NCI-H2081 treated with DMSO at 0.1 percent for 48 hours (cell line): ENCODE measurements at places on chromosomes 5 and 9.

- DNase-seq, result no peak
Observed at GRCh38 chr9:92608909-92609445, 61.0 kb downstream of the IPPK start.

GRCh38 chr5:115599502-115599901 is 2.8 kb downstream of the TICAM2 start:
- DNase-seq, result no peak

- no peak for DNase-seq
Observed at GRCh38 chr5:81986126-81986525, 14.3 kb downstream of the ATG10 start.

GRCh38 chr9:92634712-92635605 is 35.0 kb downstream of the IPPK start:
- DNase-seq, result no peak

GRCh38 chr9:130422546-130422945 is 22.2 kb upstream of the ASS1 start:
- no peak for DNase-seq

GRCh38 chr9:4894076-4894475 is 91.0 kb upstream of the JAK2 start:
- no peak for DNase-seq

DNA sequence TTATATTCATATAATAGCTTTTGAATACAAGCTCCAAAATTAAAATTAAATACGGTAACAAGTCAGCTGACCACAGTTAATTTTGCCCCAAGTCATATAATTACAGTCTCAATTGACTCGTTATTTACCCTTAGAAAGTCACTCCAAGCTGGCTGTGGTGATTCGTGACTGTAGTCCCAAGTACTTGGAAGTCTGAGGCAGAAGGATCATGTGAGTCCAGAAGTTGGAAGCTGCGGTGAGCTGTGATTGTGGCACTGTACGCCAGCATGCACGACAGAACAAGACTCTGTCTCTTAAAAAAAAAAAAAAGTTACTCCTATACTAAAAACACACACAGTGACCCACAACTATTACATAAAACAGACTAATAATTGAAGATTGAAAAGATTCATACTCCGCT is 31.6 kb upstream of the DTWD2 start:
- DNase-seq, result no peak

- DNase-seq, result no peak
Observed at GRCh38 chr9:123773783-123774182, 156.1 kb downstream of the DENND1A start.

DNA sequence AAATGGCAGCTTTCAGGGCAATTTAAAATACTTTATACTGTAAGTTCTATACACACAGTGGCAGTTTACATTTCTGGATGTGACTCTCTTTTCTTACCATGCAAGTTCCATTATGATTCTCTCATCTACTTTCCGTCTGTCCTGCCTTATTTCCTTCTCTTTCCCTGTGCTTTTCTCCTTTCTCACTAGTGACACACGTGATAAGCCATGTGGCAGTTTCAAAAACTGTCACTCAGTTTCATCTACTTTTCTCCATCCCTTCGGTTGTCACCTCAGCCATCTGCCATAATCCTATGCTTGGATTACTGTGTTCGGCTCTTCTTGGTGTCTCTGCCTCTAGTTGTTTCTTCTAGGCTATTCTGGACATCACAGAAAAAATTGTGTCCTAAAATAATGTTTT is 46.8 kb upstream of the ATG10 start:
- DNase-seq, result no peak

DNA sequence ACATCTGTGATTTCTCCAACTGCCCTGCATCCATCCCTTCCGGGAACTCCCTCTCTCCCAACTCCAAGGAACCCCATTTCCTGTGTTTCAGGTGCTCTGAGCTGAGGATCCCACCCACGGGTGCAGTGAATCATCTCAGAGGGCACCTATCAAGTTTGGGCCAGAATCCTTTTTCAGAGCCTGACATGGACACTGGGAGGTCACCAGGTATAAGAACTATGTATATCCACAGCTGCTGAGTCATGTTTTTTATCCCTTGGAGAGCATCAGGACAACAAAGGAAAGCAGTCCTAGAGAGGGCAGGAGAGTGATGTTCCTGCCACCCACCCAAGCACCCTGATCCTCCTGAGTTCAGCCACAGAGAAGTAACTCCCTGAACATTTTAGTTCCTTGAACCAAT is 3.8 kb downstream of the MED27 start:
- DNase-seq, result no peak

GRCh38 chr5:45774528-45774927 is 78.3 kb upstream of the HCN1 start:
- DNase-seq, result no peak

GRCh38 chr9:122212473-122213004 is 16.2 kb downstream of the LHX6 start:
- DNase-seq, result no peak

- DNase-seq, result no peak
Observed at GRCh38 chr9:12155401-12156134, 537.6 kb upstream of the TYRP1 start.

DNA sequence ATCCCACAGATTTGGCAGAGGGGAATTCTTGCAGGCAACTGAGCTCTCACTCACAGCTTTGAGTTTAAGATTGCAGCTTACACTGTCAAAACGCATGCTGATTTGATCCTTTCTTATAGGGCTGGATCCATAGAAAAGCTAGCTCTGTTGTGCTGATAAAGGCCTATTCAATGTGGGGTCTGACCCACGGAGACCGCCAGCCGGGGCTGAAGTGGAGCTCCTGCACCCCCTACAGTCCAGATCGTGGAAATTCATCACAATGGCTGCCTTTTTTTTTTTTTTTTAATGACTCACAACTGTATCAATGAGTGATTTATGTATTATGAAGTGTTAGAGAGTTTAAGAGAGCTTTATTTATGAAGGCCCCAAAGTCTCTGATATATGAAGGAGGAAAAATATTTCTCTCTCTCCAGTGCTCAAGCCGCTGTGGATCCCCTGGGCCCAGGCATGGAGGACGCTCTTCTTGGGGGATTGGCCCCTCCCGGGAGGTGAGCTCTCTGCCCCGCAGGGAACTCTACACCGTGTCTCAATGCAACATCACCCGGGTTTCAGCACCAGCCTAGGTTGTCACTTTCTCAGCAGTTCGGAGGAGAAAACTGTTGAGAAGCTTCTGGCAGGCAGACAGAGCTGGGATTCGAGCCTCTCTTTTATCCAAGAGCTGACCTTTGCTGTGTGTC is 700.2 kb downstream of the IRX1 start:
- no peak for DNase-seq

DNA sequence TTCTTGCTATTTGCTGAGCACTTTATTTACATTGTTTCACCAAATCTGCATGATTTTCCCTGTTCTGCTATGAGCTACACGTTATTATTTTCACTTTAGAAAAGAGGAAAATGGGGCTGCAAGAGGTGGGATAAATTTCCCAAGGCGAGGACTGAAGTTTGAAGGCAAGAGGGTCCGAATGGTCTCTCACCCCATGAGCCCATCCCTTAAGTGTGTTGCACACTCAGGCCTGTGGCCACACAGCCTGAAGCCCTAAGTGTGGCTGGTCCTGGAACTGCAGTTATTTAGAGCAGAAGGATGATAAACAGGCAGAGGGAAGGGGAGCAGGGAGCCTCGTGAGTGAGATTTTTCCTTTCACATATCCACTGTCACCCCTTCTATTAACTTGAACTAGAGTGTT is 7.8 kb downstream of the PDE8B start:
- no peak for DNase-seq

DNA sequence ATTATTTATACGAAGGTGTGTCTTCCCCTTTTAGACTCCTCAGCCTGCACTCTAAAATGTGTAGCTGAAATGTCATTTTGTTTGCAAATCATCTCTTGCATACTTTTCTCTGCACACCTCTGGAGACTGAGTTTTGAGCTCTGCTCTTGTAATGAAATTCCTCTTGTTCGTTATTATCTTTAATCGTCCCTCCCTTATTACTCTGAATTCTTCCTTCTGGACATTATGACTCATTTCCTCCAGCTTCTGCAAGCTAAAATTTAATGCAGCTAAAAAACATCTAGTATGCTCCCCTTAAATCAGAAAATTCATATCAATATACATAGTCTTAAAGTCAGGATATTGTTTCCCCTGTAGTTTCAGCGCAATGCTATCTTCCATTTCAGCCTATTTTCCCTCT is 13.5 kb downstream of the ISL1 start:
- no peak for DNase-seq

DNA sequence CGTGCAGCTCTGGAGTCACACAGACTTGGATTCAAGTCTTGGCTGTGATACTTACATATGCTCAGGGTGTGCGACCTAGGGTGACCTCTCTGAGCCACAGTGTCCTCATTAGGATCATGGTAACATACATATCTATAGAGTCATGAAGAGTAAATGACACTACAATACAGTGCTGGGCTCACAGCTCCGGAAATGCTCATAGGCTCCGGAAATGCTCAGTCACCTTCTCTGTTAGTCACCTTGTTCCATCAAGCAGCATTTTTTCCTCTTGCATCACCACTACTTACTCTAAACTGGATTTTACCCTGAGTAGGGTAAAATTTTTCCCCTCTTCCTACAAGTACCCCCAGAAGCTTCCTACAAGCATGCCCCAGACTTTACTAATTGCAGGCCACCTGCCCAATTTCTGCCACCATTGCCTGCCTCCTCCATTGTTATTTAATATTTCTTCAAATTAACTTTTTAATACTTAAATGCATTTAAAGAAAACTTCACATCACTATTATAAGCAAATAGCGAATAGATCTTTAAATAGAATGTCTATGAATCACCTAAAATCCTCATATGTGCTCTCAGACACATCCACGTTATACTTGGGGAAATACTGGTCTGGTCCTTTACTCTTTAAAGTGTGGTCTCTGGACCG is 147.6 kb upstream of the SPRY4 start:
- no peak for DNase-seq

GRCh38 chr5:103929338-103930013 is 366.9 kb upstream of the NUDT12 start:
- no peak for DNase-seq

- DNase-seq, result no peak
Observed at GRCh38 chr9:109834855-109835254, 54.9 kb downstream of the PALM2AKAP2 start.

DNA sequence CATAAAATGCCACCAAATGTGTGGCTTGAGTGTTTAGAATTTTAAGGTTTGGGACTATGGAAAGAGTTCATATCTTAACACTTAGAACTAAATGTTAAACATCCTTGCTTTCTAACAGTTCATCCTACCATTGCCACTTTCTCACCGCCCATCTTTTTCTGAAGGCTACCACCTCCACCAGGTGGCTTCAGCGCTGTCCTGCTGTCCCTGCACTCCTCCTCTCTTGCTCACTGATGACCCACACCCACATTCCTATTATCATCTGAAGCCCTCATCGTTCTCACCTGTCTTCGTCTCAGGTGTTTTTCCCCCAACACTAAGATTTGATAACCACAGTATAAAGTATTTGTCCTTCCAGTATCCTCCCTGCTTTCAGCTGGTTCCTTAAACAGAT is 7.4 kb downstream of the MEGF10 start:
- no peak for DNase-seq

GRCh38 chr9:78118742-78119473 is 87.3 kb upstream of the GNAQ start:
- no peak for DNase-seq

GRCh38 chr9:130565792-130566191 is 13.6 kb upstream of the FUBP3 start:
- no peak for DNase-seq

DNA sequence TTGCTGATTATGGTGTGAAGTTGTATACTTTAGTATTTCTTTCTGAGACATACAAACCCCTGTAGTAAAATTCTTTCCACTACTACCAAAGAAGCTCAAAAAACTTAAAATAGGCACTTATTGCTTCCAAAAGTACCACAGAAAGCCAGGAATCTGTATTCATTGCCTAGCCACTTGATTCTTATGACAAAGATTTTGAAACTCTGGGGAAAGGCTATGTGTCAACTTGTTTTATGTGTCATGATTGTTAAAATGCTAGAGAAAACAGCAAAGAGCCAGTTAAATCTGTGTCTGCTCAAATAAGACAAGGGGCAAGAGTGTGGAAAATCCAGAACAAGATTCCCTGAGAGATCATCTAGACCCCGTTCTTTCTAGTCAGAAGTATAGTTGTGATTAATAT is 6.0 kb downstream of the KIF2A start:
- DNase-seq, result no peak

- no peak for DNase-seq
Observed at GRCh38 chr9:2085716-2086115, 70.6 kb downstream of the SMARCA2 start.

- DNase-seq, result no peak
Observed at GRCh38 chr9:124897570-124898460, 35.9 kb downstream of the ARPC5L start.

GRCh38 chr9:89871871-89872331 is 267.1 kb downstream of the GADD45G start:
- DNase-seq, result no peak

GRCh38 chr9:135243201-135244190 is 156.0 kb downstream of the OLFM1 start:
- no peak for DNase-seq

DNA sequence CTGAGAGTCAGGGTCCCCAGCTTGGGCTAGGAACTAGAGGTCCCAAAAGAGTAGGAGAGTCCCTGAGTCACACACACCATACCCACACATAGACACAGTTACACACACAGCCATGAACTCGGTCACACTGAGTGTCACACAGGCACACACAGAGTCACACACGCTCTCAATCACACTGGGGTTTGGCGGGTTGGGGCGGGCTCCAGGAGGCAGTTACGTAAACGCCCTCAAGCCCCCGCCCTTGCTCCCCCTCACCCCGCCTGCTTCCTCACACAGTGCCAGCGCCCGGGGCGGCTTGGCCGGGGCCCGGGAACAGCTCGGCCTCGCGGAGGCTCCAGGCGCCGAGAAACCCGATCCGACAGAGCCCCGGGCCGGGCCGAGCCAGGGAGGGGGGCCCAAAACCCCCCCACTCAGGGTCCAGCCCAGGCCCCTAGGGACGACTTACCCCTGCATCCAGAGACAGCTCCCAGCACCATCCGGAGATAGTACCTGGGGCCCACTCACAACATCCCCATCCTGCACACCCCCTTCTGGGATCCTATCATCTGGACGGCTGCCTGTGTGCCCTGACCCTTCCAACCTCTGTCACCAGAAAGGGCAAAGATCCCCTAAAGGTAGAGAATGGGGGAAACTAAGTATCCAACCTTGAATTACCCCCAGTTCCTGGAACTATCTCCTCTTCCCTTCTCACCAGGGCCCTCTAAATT is 3.5 kb upstream of the CNTFR start:
- DNase-seq, result no peak

GRCh38 chr5:160398806-160399205 is 1.0 kb downstream of the FAM200C start:
- no peak for DNase-seq

DNA sequence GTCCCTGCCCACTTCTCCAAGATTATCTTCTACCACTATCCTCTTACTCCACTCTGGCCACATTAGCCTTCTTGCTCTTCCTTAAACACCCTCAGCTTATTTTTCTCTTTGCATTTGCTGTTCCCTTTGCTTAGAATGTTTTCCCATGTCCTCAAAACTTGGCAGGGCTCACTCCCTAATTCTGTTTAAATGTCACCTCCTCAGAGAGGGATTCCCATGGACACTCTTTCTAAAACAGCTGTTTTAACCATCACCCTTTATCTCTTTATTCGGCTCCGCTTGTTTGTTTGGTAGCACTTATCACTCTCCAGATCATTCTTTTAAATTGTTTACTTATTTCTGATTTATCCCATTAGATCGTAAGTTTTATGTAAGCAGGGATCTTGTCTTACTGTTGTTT is 278.5 kb downstream of the CWC27 start:
- no peak for DNase-seq
